ENCODE measurements at places on chromosomes 16 and 17.
A peak's percentile ranks its signal among the peaks of the same experiment; 100 is the strongest.

DNA sequence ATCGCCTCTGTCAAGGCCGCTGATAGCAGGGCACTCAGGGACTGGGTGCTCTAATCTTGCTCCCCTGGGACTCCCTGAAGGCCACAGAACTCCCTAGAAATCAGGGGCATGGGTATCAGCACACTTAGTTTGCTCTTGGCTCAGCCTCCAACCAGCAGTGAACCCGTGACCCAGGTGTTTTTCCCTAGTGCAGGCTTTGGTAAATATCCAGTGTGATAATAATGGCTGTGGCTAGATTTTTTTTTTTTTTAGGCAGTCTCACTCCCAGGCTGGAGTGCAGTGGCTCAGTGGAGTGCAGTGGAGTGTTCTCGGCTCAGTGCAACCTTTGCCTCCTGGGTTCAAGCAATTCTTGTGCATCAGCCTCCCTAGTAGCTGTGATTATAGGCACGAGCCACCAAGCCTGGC lies 10.3 kb downstream of the NUPR1 start:
- no peak for DNase-seq

- DNase-seq: no peak
Observed at GRCh38 chr16:50602126-50602525, 53.9 kb downstream of the NKD1 start.

DNA sequence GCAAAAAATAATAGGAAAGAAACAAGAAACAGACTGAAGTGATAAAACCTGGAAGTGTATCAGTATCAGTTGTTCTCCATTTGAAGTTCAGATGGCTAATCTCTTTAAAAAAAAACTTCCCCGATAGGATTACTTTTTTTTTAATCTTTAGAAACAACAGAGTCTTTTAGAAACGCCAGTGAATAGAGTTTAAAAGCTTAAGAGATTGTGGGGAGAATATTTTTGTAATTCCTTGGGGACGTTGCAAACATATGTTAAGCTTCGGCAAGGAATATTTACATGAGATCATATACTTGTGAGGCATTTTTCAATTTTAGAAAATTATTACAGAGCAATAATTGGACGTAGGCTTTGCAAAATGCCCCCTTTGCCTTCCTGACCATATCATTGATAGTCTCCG lies 13.2 kb downstream of the MAF start:
- no peak for DNase-seq

DNA sequence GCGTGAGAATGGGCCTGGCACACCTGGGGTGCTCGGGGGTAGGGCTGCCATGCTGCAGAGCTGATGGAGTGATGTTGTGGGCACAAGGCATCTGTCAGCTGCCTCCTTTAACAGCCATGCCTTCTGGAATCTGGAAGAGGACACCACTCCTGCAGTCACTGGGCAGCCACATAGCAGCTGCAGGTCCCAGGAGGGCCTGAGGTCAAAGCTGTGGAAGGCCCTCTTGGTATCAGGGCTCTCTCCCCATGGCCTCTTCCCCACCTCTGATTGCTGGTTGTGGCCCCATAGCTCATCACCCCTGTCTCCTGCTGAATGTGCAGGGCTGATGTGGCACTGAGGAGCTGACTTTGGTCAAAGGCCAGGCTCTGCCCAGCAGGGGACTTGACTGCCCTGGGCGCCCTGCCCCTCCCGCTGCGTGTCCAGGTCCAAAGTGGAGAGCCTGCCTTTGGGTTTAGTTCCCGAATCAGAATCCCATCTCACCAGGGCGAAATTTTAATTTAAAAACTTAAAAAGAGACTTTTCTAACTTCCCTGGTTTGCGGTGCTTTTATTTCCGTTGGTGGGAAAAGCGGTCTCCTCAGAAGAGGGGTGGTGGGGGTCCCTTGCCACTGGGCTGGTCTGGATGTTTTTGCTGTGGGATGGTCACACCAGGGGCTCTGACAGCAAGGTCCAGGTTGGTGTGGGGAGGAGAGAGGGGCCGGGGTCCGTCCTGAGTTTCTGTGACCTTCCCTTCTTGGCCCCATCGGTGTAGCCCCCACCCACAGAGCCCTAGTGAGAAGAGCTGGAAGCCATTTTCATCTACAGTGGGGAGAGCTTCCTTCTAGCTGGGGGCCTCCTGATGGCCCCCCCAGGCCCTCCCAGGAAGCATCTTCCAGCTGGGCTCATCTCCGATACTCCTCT lies 5.9 kb downstream of the UBALD2 start:
- no peak for DNase-seq

- DNase-seq: no peak
Observed at GRCh38 chr16:54473226-54473993, 186.8 kb upstream of the IRX3 start.

DNA sequence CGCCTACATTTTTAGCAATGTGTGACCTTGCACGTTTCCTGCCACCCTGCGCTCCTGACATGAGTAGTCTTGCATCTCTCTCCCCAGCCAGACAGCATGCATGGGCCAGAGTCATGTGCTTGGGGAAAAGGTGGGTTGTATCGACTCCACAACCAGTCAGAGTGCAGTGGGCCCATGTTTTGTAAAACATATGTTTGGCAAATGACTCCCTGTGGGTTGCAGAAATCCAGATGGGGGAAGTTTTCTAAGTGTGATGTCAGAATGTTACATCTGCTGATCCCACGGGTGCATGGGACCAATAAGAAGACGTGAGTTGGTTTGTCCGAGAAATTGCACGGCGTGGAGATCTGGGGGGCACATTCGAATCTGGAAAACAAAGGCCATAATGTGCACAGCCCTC lies 147.1 kb downstream of the FOXL1 start:
- DNase-seq: no peak

GRCh38 chr17:41547378-41547841 lies 19.3 kb upstream of the KRT19 start:
- no peak for DNase-seq

GRCh38 chr16:86322283-86322682 lies 188.0 kb upstream of the FOXF1 start:
- no peak for DNase-seq

- no peak for DNase-seq
Observed at GRCh38 chr17:33115366-33115765, 123.7 kb downstream of the SPACA3 start.

GRCh38 chr17:4516735-4517134 lies 18.1 kb downstream of the SPNS2 start:
- DNase-seq: no peak

DNA sequence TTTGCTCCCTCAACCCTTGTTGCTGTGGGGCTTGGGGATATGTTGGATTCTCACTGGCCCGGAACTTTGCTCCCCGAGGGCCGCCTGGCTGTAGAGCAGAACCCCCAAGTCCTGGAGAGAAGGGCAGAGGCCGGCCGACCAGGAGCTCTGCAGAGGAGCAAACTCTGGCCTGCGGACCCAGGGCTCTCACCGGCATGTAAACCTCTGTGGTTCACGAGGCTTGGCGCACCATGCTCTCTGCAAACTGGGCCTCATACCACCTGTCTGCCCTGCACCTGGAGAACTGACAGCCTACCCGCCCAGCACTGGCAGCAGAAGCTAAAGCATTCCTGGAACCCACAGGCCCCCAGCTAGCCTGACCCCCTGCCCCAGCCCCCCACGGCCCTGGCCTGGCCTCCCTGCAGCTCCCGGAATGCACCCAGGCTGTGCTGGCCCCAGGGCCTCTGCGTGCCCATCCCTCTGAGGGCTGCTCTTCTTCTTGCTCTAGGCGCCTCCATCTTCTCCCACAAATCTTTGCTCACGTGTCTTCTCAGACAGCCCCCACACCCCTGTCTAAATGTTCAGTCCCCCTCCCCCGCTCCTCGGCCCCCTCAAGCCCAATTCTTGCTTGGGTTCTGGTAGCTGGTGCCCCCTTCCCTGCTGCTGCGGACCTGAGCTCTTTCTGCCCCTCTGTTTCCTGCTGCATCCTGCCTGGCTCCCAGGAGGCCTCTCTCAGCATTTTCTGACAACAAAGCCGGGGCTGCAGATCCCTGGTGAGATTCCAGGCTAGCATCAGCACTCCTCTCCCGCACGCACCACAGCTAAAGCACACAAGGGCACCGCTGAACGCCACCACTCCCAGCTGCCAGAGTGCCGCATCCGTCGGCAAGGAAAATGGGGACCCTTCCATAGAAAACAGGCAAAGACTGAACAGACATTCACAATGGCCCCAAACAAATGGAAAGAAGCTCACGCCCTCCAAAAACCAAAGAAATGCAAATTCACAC lies 23.3 kb downstream of the ACTG1 start:
- no peak for DNase-seq

- no peak for DNase-seq
Observed at GRCh38 chr16:64933885-64934284, 188.0 kb downstream of the CDH11 start.

- DNase-seq: no peak
Observed at GRCh38 chr16:89371968-89372634, 118.3 kb downstream of the ANKRD11 start.

GRCh38 chr16:87311387-87311786 lies 5.8 kb downstream of the C16orf95 start:
- no peak for DNase-seq

GRCh38 chr17:418421-418751 lies 65.8 kb upstream of the RPH3AL start:
- DNase-seq: no peak

DNA sequence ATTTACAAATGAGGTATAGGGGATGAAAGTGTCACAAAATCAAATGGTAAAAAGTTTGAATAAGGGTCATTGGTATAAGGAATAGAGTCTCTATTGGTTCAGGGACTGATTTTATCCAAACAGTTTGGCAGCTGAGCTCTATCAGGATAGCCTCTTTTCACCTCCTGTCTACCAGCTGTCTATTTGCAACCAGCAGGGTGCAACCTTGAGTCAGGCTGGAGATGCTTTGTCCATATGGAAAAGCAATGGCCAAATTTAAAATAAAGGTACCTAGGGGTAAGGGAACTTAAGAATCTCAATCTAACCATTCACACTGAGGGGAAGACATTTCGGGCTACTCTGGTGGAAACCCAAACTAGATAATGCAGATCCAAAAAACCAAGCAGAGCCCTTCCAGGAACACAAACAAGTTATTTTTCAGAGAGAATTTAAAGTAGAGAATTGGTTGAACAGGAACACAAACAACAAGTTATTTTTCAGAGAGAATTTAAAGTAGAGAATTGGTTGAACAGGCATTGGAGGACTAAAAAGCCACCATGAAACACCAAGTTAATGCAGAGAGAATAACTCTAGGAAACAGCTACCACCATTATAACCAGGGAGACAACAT lies 12.6 kb upstream of the CA10 start:
- peak; percentile 21 for DNase-seq

- DNase-seq: no peak
Observed at GRCh38 chr17:43702637-43703036, 40.9 kb upstream of the MEOX1 start.

GRCh38 chr16:83409347-83409746 lies 398.4 kb upstream of the HSBP1 start:
- DNase-seq: no peak

DNA sequence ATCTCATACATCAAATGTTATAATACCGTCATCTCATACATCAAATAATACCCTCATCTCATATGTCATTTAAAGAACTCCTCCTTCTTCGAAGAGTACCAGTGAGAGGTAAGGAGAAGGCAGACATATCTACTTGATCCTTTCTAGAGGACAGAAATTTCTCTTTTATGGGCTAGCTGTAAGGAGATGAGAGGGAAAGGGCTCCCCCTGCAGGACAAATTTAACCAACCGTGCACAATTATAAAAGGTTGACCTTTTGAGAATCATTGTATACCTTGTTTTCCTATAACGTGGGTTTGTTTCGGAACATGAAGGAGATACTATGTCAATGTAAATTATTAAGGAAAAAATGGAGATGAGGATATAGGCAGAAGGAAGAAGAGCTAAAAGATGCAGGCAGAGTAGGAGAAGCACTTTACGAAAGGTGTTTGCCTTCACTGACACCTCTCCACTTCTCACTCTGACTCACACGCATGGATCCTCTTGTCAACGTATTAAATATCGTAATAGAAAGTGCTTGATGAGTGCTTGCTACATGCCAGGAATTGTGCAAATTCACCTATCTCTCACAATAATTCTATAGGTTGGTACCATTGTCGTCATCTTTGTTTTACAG lies 465.9 kb upstream of the ERCC4 start:
- DNase-seq: peak; percentile 51
